CD4-positive, alpha-beta T cell treated with Interleukin-10 for 1 hour (primary cell): ENCODE measurements at places on chromosomes 11 and 22.

GRCh38 chr22:49025791-49026493, 801.7 kb downstream of the BRD1 start:
- DNase-seq: no peak

- no peak for DNase-seq
Measured at GRCh38 chr11:63829823-63830489, 9.0 kb upstream of the MARK2 start.

- no peak for DNase-seq
Measured at GRCh38 chr22:22772396-22772795, 115.2 kb upstream of the IGLL5 start.

DNA sequence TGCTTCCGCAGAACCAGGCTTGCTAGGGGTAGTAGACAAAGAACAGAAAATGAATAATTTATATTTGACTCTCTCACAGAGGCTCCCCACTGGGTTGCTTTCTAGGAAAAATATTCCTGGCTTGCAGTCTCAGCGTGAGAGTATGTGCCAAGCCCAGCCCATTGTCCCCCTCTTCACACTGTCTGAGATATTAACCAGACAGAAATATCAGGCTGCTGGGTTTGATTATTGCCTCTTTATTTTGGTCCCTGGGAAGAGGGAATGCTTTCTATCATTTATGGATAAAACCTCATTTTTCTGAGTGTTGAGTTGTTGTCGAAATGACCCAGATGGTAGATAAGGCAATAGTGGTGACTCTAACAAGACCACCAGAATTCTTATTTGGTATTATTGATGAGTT, 367.9 kb downstream of the METTL15 start:
- no peak for DNase-seq

GRCh38 chr11:65981972-65982823, 19.8 kb downstream of the EIF1AD start:
- DNase-seq: no peak

- DNase-seq: no peak
Measured at GRCh38 chr11:97684486-97685439, 1295.0 kb downstream of the JRKL start.

DNA sequence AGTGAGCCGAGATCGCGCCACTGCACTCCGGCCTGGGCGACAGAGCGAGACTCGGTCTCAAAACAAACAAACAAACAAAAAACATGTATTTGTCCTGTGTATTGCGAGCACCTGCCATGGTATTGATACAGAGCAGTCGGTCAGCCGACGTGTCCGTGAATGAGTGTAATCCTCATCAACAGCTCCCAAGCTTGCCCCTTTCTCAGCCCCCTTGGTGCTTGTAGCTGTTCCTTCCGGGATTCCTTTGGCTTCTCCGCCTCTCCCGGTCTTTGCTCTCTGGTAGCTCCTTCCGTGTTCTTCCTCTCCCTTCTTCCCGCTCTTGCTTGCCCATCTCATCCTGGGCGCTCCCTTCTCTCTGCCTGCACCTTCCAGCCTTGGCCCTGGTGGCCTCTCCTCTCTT, 10.9 kb downstream of the ZNF74 start:
- DNase-seq: no peak
